HuH-7 (cell line): ENCODE measurements at places on chromosomes 1 and 21.

DNA sequence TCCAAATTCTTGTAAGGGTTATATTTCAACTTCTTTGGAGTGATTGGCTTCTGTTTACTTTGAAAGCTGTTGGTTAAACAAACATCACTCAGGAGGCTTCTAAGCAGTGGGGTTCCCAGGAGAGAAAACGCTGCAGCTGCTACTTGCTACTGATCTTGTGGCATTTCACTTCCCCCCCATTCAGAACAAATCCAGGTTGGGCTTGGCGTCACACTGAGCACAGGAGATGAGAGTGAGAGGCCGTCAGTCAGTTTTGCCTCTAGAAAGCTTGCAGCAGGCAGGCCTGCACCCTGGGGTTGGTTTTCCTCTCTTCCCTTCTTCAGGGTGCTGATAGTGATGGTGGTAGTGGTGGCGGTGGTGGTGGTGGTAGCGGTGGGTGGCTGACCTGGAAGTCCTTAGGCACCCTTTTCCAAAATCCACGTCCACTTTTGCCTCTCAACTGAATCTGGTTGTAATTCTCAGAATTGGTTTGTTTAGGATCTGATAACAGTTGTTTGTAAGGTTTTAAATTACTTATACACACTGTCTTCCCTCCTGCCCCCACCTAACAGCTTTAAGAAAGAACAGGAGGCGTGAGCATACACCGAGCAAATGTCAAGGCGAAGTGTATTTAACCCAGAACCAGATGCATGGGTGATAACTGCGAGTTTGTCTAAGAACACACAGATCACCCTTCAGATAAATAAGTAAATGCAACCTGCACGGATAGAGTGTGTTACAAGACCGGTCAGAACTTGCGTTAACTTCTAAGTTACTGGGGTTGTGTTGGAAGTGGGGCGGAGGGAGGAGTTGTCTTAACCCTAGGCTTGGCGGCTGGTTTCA, 3.2 kb upstream of the PROX1 start:
- peak; percentile 85 for DNase-seq

DNA sequence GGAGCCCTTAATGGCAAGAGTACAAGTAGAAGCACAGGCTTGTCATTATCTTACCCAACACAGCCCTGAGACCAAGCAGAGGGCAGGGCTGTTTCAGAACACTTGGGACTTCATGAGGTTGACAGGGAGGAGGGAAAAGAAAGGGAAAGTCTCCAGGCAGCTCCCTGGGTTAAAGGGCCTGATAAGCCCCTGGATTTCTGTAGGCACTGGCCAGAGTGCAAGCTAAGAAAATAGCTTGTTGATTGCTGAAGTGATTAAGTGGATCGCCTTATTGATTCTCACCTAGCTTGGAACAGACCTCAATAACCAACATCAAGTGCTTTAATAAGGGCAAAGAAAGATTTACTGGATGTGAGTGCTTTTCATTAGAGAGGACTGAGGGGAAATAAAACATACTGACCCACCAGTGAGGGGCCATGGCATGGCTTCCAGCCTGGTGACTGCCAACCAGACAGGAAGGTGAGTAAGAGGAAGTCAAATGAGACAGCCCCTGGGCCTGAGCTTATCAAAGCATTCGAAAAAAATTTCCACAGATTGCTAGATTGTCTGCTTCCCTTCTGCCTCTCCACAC, 121.4 kb upstream of the NFIA start:
- DNase-seq: no peak

- DNase-seq: no peak
Observed at GRCh38 chr1:180947901-180948640, 35.4 kb downstream of the KIAA1614 start.

DNA sequence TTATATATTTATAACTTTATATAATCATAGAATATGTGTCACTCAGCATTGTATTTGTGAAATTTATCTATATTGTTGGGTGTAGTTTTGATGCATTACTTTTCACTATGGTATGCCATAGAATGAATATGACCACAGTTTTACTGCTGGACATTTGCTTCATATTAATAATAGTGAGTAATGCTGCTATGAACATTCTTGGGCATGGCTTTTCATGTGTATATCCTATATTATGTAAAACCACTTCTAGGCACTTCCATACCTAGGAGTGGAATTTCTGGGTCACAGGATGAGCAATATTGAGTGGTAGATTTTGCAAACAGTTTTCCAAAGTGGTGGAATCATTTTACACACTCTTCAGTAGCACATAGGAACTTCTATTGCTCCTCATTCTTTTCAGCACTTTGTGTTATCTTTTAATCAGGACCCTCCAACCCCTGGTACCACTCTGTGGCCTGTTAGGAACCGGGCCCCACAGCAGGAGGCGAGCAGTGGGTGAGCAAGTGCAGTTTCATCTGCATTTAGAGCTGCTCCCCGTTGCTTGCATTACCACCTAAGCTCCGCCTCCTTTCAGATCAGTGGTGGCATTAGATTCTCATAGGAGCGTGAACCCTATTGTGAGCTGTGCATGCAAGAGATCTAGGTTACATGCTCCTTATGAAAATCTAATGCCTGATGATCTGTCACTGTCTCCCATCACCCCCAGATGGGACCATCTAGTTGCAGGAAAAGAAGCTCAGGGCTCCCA, 56.0 kb upstream of the CNIH3 start:
- DNase-seq: no peak

DNA sequence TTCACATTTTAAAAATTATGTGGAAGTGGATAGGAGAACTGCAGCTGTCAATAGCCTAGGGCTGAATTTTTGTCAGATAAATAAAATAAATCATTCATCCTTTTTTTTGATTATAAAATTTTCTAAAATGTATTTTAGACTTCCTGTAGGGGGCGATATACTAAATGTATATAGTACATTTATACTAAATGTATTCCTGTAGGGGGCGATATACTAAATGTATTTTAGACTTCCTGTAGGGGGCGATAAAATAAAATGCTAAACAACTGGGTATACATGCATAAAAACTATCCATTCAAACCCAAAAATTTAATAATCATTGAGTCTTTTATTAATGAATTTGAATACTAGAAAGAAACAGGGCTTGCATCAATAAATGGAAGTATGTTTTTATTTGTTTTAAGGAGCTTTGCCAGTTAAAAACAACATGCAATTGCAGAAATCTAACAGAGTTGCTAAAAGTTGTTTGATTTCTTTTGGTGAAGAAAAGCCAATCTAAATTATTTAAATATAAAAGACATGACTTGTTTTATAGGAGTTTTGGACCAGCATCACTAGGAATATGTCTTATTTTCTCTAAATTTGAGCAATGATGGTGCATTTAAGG, 31.4 kb downstream of the CLCA1 start:
- DNase-seq: no peak

- no peak for DNase-seq
Observed at GRCh38 chr1:53957194-53957818, 11.2 kb downstream of the LRRC42 start.
